ENCODE measurements at places on chromosomes 2 and 18.

DNA sequence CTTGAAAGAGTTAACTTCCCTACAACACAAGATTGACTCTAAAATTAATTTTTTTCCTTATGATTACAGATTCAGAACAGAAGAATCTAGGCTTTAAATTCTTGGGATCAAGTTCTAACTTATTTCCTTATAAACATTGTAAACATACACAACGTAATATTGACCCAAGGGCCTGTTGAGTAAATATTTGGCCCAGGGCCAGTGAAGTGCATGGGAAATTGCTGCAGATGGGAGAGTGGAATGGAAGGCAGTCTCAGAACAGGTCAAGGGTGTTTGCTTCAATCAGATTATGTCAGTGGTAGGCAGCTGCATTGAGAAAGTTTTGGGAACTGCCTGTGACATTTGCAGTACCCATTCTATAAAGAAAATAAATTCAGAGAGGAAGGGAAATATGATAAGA is 137.6 kb downstream of the MYO1B start:
- no peak for DNase-seq

- no peak for DNase-seq
Observed at GRCh38 chr2:238277695-238278094, 10.7 kb downstream of the PER2 start.

DNA sequence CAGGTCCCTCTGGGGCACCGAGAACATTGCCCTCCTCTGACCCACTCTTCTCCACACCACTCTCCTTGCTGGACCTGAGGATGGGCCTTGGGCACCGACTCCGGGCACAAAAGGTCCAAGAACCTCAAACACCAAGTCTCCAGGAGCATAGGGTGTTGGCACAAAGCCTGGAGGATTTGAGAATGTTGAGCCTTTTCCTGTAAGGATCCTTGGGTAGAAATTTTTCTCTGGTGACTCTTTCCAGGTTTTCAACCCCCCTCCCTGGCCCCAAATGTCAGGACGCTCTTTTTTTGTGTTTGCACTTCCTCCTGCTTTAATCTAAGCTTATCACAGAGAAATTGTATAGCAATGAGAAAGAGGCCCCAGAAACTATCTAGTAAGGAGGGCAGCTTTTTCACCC is 9.2 kb downstream of the SPR start:
- peak; percentile 57 for DNase-seq

DNA sequence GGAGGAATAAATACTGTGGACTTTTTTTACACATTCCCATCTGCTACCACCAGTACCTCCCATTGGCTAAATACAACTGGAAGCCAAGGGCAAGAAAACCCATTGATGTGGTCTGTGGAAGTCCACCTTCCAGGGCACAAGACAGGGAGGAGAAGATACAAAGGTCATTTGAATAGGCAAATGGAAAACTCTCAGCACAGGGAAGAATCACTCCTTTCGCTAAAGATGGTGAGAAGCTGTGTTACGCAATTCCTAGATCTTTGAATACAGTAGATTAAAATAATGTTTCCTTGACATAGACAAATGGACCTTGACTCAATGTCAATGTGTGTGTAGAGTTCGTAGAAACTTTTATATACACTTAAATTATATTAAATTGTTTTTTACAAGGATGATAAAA is 70.9 kb upstream of the ERBB4 start:
- DNase-seq, result no peak

DNA sequence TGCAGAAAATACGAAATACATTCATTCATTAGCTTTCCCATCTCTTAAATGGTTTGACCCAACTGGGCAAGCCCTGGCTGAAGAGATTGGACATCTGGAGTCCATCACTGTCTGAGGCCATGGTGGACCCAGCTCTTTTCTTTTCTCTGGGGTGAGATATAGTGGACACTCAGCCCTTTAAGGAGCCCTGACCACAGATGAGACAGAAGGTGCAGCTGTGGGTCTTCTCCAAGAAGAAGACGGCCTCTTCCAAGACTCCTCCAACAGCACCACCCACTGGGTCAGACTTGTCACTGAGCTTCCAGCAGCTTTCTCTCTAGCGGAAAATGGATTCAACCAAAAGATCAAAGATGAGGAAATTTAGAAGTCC is 27.2 kb downstream of the TWIST2 start:
- no peak for DNase-seq

GRCh38 chr2:151150331-151151320 is 111.0 kb downstream of the RBM43 start:
- no peak for DNase-seq

GRCh38 chr2:169572821-169573159 is 875 bp downstream of the FASTKD1 start:
- no peak for DNase-seq

DNA sequence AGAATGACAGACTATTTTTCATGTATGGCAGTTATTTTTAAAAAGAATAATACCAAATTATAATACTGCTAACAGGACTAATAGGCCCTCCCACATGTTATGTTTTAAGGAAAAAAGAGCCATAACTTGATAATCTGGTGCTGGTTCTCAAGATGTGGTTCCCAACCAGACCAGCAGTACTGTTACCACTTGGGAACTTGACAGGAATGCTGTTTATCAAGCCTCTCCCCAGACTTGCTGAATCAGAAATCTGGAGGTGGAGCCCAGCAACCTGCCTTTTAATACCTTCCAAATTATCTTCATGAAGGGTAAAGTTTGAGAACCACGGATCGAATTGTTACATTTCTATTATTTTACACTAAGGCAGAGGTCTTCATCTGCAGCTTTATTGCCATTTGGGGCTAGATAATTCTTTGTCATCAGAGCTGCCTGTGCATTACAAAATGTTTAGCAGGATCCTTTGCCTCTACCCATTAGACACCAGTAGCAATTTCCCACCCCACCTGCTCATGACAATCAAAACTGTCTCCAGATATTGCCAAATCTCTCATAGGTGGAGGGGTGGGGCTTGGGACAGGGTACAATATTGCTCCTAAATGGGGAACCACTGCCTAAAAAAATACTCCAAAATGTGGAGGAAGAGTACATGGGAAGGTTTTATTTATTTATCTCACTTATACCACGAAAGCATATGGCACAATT is 629.6 kb downstream of the ARHGAP15 start:
- DNase-seq, result no peak

GRCh38 chr2:19659024-19659792 is 242.6 kb downstream of the TTC32 start:
- no peak for DNase-seq

DNA sequence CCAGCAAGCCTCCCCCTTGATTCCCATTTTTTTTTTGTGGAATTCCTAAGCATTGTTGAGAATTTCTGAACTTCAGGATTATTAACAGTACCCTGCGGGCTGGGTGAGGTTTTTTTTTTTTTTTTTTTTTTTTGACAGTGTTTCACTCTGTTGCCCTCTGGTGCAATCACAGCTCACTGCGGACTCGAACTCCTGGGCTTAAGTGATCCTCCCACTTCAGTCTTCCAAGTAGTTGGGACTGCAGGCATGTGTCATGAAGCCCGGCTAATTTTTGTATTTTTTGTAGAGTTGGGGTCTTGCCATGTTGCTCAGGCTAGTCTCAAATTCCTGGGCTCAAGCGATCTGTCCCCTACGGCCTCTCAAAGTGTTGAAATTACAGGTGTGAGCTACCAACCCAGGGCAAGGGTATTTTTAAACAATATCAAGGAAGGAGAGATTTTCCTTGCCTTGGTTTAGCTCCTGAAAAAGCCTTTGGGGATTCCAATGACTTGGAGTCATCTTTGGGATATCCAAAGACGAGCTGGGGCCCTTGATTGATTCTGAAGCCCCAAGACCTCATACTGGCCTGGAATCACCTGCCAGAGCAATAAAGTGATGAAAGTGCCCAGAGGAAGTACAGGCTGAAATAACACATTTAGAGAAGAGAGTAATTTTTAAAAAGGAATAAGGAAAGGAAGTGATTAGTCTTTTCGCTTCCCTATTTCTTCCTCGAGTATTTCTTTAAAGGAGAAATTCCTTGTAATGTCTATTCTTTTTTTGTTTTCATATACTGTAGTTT is 240.2 kb downstream of the TGIF1 start:
- DNase-seq, result no peak

DNA sequence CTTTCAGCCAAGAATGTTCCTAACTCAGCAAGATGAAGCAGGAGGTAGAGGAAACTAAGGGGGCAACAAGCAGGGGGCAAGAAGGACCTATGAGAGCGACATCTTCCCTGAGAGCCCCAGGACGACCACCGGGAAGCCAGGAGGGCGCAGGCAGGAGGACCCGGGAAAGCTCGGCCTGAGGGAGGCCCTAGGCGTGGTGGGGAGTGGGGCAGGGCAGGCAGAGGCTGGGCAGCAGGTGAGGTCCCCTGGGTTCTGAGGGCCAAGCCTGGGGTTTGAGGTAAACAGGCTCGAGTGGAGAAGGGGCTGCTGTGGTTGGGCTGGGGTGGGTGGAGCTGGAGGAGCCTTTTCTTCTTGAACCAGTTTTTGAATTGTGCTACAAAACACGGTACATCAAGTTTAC is 1.3 kb upstream of the ALPI start:
- no peak for DNase-seq

GRCh38 chr2:154392256-154392655 is 306.2 kb upstream of the KCNJ3 start:
- DNase-seq, result no peak

DNA sequence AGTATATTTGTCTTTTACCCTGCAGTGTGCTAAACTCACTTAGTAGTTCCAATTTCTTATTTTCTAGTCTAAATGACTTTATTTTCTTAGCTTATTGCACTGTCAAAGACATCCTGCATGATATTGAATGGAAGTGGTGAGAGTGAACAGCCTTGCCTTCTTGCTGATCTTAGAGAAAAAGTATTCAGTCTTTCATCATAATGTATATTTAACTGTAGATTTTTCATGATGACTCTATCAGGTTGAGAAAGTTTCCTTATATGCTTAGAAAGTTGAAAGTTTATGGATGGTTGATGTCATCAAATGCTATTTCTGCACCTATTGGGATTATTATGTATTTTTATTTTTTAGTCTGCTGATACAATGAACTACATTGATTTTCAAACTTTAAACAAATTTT is 21.3 kb upstream of the COL3A1 start:
- peak; percentile 37 for DNase-seq

DNA sequence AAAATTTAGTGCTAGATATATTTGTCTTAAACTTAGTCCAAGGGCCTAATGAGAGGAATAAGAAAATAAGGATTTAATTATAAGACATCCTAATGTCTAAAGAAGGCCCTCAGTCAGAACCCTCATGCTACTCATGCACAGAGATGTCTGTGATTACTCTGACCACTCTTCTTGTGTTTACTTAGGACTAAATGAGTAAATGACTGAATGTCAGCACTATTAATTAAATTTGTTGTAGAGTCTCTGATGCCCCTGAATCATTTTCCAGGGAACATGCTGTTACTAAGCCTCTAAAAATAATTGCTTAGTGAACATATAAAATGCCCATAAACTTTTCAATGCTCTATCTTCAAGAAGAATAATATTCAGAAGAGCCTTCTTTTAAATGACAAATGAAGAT is 32.4 kb downstream of the GULP1 start:
- DNase-seq, result no peak

DNA sequence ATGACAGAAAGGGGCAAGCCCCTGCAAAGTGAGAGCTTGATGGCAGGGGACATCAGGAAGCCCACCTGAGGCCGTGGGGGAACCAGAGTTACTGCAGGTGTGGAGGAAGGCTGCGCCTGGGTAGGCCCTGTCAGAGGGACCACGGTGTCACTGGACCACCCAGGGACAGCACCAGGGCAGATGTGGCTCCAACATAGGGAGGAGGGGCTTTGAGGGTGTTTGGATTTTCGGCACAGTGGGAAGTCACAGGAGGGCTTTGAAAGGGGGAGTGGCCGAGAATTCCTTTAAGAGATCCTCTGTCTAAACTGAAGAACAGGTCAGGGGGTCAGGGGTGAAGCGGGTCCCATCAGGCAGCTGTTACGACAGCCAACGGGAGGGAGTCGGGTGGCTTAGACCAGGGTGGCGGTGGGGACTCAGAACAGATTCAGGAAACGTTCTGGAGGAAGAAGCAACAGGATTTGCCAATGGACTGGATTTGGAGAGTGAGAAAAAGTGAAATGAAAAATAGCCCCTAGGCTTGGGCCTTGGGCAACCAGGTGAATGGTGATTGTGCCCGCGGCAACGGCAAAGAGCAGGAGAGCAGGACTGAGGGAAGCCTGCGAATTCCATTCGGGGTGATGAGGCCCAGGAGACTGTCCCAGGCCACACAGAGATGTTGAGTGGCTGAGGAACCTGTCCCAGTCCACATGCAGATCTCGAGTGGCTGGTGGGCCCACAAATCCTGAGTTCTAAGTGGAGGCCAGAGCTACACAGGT is 166.1 kb downstream of the LAMA1 start:
- DNase-seq, result no peak

- peak; percentile 32 for DNase-seq
Observed at GRCh38 chr2:145091967-145092366, 572.0 kb upstream of the ZEB2 start.

DNA sequence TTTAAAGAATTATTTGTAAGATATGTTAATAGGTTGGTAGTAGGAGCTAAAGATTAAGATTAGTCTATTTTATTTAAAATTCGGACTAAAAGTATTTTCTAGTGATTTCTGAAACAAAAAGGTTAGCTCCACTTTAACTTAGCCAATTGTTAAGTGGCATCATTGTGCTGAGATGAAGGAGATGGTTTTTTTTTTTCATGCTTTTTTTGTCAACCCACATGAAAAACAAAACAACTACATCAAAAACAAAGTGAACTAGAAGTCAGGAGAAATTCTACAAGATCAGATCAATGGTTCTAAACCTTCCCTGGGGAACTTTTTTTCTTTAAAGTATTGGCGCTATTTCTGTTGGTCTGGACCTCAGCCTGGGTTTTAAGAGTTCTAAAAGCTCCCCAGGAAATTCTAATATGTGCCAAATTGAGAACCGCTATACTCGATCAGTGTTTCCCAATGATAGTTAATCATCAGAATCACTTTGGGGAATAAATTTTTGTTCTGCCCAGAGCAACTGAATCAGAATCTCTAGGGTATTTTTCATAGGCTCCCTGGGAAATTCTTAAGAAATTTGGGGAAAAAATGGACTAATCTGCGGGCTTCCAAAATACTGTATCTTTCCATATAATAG is 2.3 kb downstream of the ZC3H6 start:
- DNase-seq, result peak; percentile 59

- DNase-seq, result no peak
Observed at GRCh38 chr2:209614690-209615369, 156.8 kb upstream of the UNC80 start.

GRCh38 chr2:30358842-30359241 is 88.2 kb upstream of the LCLAT1 start:
- peak; percentile 39 for DNase-seq

- DNase-seq, result no peak
Observed at GRCh38 chr2:7724336-7724735, 807.1 kb downstream of the RNF144A start.
